ENCODE measurements at places on chromosomes 2 and 18.

- no peak for DNase-seq
Observed at GRCh38 chr2:229044581-229044980, 226.5 kb downstream of the PID1 start.

- DNase-seq = no peak
Observed at GRCh38 chr2:159129824-159130223, 156.7 kb downstream of the WDSUB1 start.

DNA sequence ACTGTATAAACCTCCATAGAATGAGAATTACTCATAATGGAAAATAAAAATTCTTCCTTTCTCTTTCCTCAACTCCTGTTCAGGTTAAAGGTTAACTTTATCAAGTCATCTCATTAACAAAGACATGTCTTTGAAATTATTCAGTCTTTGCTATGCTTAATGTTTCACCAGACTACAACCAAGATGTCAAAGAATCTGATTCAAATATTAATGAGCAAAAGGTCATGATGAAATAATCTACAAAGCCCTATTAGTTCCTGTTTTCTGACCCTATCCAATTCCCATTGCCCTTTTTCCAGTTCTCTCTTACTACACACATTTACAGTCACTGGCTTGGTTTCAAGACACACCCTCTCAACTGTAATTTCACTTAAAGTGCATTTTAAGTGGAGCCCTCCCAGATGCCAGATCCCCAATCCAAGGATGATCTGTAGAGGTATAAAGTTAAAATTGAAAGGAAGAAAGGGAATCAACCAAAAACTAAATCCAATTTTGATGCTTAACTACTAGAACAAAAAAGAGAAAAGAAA lies 246.9 kb upstream of the CYP26B1 start:
- DNase-seq = no peak

GRCh38 chr2:172285010-172285621 lies 142.3 kb upstream of the ITGA6 start:
- no peak for DNase-seq

DNA sequence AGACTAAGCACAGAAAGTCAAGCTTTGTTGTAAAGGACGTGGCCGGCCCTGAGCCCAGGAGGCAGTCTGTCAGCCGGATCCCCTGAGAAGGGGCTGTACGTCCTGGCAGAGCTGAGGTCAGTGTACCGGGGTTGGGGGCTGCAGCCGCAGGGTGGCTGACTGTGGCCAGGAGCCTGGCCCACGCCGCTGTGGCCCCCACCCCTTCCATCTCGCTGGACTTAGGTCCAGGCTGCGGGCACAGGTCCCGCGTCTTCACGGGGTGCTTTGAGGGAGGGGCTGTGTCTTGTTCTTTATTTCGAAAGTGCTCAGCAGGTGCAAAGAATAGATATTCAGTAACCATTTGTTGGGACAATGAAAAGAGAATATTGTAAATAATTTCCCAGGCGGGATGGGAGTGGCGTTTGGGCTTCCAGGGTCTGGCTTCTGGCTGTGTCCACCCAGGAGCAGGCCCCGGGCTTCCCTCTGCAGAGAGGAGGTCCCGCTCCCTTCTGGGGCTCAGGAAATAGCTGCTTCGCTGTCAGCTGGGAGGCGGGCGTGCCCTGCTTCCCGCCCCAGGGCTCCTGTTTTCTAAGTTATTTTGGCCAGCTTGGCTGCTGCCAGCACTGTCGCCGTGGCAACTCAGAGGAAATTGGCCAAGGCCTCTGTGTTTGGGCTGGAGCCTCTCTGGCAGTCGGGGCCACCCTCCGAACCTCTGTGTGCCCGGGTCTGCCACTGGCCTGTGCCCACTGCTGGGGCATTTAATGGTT lies 7.4 kb downstream of the NFATC1 start:
- peak; percentile 57 for DNase-seq

- no peak for DNase-seq
Observed at GRCh38 chr18:36419900-36420531, 122.5 kb downstream of the FHOD3 start.

- DNase-seq = no peak
Observed at GRCh38 chr2:211270257-211270656, 713.9 kb downstream of the CPS1 start.

DNA sequence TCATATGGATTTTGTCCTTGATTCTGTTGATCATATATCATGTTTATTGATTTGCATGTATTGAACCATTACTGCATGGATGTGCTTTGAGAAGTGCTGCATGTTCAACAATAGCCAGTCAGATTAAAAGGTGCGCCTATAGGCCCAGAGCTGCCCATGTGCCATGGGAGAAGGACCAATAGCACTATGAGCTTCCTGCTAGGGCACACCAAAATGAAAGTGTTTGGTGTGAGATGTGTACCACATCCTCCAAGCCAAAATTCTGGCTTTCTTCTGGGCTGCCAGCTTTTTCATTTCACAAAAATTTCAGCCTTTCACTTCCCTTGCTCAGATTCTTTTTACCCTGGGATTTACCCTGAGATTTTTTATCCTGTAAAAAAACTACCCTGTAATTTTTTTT lies 34.8 kb upstream of the MMADHC start:
- DNase-seq = no peak

GRCh38 chr2:57182916-57183315 lies 863.7 kb upstream of the VRK2 start:
- no peak for DNase-seq

GRCh38 chr2:61537277-61537949 lies 743 bp downstream of the XPO1 start:
- peak; percentile 30 for DNase-seq

DNA sequence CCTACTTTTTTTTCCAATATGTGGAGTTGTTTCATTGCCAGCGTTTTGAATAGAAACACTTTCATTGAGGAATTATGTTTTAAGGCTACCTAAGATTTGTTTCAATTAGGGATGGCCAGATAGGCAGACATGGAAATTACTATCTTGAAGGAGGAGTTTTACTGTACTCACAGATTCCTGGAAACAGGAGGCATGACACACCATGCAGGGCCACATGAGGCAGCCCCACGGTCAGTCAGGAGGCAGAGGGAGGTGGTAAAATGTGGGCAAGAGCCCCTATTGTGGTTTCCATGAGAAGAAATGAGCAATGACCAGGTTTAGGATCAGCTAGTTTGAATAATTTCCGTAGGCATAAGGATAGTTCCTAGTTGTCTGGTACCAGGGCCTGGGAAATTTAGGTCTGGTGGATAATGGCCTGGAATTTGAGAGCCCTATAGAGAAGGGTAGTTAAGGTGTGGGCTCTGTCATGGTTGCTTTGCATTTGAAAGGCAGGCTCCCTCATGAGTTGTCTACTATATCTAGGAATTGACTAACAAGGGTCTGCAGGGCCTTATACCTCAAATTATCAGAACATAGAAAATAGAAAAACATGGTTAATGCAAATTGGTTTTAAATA lies 360.0 kb upstream of the KCNJ3 start:
- no peak for DNase-seq

DNA sequence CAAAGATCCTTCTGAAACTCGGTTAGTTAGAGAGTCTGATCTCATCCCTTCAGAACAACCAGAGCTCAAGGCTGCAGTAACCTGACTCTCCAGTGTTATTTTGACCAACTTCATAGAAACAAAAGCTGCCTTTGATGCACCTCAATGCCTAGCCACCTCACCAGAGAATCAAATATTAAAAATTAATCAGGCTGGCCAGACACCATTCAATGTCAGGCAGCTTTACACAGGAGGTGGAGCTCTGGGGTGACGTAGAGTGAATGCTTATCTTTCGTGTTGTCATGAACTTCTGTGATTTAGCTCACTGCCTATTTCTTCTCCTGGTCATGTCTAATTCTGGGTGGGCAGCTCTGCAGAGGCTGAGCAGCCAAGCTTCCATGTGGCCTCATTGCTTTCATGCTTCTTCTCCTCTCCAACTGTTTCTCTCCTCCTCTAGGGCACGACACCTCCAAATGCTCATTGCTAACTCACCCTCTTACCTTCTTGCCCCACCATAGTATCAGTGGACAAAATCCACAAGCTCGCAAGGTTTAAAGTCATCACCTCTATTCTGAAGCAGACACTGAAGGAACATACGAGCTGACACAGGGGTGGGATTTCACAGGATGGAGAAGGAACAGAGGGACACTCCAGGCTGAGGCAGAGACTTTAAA lies 39.4 kb downstream of the AAK1 start:
- DNase-seq = no peak

DNA sequence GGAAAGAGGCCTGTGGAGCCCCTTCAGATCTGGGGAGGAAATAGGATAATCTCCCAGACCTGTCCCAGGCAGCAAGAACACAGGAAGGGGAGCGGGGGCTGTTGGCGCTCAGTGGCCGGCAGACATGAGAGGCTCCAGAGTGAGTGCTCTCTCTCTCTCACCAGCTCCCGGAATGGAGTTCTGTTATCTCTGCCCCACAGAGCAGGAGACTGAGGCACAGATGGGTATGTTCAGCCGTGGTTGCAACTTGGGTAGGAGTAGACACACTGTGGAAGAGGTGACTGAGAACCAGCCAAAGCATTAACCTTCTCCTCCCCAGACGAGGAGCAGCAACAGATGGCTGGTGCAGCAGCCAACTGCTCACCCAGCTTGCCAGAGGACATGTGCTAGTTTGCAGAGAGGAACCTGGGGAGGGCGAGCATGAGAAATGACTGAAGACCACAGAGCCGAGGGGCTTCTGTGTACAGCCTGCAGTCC lies 82.0 kb downstream of the NRP2 start:
- no peak for DNase-seq

DNA sequence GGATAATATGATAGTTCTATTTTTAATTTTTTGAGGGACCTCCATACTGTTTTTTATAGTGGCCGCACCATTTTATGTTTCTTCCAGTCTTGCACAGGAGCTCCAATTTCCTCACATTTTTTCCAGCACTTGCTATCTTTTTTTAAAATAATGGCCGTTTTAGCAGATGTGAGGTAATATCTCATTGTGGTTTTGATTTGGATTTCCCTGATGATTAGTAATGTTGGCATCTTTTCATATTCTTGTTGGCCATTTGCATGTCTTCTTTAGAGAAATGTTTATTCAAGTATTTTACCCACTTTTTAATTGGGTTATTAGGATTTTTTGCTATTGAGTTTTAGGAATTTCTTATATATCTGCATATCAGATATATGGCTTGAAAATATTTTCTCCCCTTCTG lies 29.9 kb upstream of the NAPG start:
- DNase-seq = no peak

GRCh38 chr2:10287761-10288160 lies 14.9 kb upstream of the HPCAL1 start:
- DNase-seq = no peak

DNA sequence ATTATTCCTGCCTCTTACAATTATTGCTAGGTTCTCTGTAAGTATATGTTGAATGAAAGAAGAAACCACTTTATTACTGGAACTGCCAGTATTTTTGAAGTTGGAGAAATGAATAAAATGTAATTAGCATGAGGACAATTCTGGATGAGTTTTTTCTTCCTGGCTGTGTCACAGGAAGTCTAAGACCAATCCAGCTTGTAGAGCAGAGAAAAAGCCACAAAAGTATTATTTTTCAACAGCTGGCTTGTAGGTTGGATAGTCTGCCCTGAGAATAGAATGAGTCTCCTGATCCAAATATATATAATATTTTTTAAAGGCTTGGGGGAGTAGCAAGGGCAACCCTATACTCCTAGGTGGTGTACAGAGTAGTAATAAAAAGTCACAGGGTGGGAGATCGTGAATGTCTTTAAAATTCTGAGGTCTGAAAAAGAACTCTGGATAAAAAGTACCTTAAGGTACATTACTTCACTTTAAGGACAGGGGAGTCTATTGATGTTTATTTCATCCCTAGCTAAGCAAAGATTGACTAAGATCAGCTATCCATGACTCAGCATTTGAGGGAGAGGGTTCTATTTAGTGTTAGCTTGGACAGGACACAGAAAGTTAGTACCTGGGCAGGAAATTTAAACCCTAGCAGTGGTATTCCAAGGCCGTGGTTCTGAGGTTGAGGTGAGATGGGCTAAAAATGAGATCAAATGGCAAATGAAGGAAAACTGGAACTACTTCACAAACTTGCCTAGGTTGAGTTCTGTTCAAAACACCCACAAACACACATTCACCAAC lies 31.7 kb downstream of the SLC40A1 start:
- no peak for DNase-seq

- DNase-seq = no peak
Observed at GRCh38 chr2:152427902-152428301, 92.9 kb downstream of the FMNL2 start.

GRCh38 chr2:112005406-112006075 lies 49.5 kb upstream of the TMEM87B start:
- DNase-seq = no peak

GRCh38 chr2:71941726-71942525 lies 205.7 kb downstream of the CYP26B1 start:
- no peak for DNase-seq

Measured in Peyer's patch (tissue), 4 donors.